ENCODE measurements at places on chromosomes 1 and 21.

DNA sequence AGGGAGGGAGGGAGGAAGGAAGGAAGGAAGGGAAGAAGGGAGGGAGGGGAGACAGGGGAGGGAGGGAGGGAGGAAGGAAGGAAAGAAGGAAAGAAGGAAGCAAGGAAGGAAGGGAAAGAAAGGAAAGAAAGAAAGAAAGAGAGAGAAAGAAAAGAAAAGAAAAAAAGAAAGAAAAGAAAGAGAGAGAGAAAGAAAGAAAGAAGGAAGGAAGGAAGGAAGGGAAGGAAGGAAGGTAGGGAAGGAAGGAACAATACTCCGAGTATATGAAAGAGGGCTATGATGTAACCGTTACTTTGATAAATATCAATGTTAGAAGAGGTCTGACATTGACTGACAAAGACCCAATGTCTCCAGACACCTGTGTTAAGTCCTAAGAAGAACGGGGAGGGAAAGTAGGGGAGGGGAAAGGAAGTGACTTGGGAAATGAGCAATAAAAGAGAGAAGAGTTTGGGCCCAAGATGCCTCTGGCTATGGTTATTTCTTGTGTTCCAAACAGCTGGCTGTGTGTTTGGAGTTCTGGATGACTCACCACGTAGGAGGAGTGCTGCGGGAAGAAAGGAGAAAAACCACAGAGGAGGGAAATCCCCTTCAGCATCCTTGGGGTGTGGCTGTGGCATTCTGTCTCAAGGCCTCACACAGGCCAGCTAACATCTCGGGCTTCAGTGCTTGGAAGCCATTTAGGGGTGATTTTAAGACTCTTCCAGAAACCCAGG lies 37.0 kb upstream of the RXRG start:
- DNase-seq = no peak

GRCh38 chr1:243885806-243886205 lies 35.8 kb upstream of the AKT3 start:
- no peak for DNase-seq

DNA sequence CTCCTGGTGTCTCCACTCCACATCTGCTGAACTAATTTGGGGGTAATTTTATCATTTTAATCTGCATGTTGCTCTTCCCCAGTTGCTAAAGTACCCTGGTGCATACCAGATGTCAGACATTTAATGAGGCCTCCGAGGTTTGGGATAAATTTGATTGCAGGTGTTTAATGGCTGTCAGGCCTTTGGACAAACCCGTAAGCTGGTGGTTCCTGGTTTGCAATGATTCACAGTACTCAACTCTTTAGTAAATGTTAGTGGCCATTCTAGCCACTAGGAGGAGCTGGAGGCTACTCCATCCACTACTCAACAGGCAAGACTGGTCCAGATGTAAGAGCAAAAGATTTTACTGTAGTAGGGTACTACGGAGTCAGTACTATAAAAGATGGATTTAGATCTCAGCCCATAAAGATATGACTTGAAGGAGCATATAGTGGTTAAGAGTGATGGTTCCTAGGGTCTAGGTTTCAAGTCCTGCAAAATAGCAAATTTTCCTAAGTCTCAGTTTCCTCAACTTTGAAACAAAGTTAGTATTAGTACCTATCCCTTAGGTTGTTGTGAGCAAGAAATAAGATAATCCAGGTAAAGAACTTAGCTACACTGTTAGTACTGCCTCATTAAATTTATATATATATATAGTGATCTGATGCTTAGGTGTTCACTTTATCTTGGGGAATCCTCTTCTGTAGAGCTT lies 132.8 kb downstream of the SNX7 start:
- peak; percentile 30 for DNase-seq

- no peak for DNase-seq
Measured at GRCh38 chr1:172095846-172096245, 254.5 kb downstream of the DNM3 start.

DNA sequence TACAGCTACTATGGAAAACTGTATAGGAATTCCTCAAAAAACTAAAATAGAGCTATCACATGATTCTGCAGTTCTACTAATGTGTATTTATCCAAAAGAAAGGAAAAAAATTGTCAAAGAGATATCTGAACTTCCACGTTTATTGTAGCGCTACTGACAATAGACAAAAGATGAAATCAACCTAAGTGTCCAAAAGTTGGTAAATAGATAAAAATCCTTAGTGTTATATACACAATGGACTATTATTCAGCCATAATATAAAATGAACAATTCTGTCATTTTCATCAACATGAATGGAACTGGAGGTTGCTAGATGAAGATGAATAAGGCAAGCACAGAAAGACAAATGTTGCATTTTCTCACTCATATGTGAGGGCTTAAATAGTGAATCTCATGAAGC lies 1492.1 kb downstream of the MRPL39 start:
- DNase-seq = no peak

DNA sequence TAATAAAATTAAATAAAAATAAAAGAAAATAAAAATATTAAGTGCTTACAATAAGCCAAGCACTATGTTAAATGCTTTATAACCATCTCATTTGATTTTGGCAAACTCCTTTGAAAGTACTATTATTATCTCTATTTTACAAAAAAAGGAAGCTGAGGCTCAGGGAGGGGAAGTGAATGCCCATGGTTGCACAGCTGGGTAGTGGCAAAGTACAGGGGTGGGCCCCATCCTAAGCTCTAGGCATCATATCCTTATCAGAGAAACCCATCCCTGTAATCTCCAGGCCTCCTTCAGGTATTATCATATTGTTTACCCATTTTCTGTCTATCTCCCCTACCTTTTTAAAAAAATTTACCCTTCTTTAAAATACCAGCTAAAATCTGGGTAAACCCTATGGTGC lies 2.3 kb upstream of the MED18 start:
- DNase-seq = no peak

- DNase-seq = no peak
Measured at GRCh38 chr1:168613691-168614231, 37.4 kb downstream of the XCL1 start.

DNA sequence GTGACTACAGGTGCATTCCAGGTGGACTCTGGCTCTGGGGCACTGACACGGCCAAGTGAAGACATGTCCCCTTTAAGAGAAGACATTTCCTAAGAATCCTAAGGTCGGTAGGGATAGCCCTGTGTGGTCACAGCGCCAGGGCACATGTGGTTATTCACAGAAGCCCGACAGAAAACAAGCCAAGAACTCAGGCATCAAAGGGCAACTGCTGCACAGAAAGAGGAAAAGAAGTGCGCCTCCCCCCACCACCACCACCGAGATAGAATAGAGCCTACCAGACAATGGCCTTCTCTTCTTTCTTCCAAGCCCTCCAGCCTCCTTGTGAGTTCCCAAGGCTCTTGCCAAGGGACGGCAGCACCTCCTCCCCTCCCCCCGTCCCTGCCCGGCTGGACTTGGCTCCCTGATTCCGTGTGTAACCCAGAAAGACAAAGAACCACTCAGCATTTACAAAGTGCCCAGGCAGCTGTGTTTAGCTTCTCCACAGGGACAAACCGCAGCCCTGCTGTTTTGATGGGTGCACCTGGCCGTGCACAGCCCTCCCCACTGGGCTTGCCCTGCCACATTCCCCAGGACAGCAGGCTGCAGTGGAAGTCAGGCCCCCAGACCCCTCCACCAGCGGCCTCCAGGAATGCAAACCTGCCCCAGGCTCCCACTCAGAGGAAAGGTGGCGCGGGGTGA lies 30.2 kb downstream of the TMPRSS2 start:
- DNase-seq = no peak

- no peak for DNase-seq
Measured at GRCh38 chr1:31621847-31622730, 4.6 kb downstream of the HCRTR1 start.

DNA sequence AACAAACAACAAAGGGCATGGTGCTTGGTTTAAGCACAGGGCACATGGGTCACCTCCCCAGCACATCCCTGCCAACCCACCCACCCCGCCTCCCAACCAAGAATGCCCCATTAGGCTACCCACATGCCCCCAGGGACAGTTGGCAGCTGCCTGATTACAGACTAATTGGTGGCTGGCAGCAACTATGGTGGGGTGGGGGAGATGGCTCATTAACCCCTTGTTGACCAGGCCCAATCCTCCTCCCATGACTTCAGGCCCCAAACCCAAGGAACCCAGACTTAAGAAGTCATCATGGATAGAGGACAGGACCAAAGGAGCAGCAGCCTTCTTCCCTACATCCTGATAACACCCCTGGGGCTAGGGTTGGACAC lies 1.3 kb downstream of the RIMS3 start:
- no peak for DNase-seq

DNA sequence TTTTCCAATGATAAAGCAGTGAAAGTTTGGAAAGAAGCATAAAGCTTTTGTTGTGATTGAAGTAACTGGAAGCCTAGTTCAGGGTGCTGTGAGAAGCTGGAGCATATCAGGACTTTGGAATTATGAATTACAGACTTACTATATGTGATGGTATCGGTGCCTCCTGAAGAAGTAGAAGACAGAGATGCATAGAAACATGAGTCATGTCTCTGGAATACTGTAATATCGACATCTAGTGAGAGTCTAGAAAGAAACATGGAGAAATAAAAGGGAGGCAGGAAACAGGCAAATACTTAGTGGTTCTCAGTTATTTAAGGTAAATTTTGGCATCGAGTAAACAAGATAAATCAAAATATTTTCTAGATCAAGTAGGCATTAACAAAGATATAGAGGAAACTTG lies 103.0 kb downstream of the CAMTA1 start:
- DNase-seq = no peak

GRCh38 chr21:26850116-26850643 lies 5.0 kb upstream of the ADAMTS1 start:
- DNase-seq = no peak

Data from Panc1 (cell line).